ENCODE measurements at places on chromosomes 1 and 21.

DNA sequence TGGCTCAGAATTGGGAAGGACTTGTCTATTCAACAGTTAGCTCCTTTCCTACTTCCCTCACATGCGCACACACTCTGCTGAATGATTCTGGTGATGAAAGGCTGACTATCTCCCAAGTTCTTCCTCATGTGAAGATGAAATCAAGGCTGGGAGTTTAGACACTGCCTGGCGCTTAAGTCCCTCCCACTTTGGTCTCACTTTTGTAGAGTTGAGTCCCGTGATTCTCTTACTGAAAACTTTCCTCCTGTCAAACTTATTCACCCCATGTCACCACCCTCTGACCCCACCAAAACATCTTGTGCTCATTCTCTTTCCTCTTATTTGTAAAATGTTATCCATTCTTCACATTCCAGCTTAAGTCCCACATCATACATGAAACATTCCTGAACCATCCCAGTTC is 8.4 kb upstream of the MRPS6 start:
- no peak for DNase-seq

DNA sequence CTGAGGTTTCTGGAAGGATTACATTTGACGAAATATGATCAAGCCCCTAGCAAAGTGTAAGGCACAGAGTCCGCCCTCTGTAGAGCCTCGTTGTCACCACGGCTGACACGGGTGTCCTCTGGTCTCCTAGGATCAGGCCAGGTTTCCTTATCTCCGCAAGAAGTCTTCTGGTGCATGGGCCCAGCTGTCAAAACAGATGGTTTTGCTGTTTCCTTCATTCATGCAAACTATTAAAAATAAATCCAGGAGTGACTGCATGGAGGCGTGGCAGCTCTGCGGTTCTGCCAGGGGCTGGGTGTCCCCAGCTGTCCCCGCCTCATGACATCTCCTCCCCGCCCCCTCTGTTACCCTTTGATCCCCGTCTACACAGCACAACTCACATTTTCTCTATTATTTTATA is 209.0 kb downstream of the DYRK1A start:
- no peak for DNase-seq

GRCh38 chr1:84862810-84863251 is 30.2 kb downstream of the LPAR3 start:
- peak; percentile 43 for DNase-seq

GRCh38 chr1:225861834-225862580 is 20.2 kb downstream of the TMEM63A start:
- no peak for DNase-seq

GRCh38 chr21:36125512-36126207 is 9.2 kb upstream of the CBR3 start:
- no peak for DNase-seq

All from stimulated activated CD4-positive, alpha-beta T cell treated with anti-CD3 and anti-CD28 coated beads, Interleukin-12 subunit alpha, Interleukin-12 subunit beta, amount 100 ng/mL, for 48 hours (primary cell).